Osteocyte (in vitro differentiated cells): ENCODE measurements at places on chromosomes 6 and 20. TPM values are rescaled to one million over a fixed set of nuclear protein-coding genes. Genes with fewer than 3 reads are reported as not detected.

DNA sequence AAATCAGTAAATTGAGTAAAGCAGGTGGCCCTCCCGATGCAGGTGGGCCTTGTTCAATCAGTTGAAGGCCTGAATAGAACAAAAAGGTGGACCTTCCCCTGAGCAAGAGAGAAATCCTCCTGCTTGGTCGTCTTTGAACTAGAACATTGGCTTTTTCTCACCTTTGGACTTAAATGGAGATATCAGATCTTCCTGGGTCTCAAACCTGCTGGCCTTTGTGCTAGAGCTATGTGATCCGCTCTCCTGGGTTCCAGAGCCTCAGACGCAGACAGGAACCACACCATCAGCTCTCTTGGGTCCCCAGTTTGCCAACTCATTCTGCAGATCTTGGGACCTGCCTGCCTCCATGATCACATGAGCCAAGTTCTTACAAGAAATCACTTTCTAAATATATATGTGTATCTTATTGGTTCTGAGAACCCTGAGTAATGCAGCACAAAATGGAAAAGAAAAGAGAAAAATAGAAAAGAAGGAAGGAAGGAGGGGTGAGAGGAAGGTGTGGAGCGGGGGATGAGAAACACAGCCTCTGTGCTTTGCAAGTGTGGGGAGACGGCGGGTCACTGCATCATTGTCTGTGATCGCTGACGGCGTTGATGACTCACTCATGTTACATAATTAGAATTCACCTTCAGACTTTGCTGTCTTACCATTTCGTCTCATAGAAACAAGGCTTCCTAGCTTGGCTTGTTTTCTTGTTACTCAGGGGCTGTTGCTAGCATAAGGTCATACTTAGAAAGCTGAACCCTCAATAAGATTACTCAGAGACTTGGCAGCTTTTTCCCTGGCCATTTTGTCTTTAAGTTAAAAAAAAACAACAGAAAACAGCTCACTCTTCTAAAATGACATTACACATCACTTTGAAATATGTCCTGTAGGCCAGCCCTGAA, 85.7 kb upstream of the NEDD9 start:
- no peak for DNase-seq
- H3K4me1 ChIP-seq, result peaks cover 38% of the 10 kb centered on the region
- no peaks in the 10 kb centered on the region for H3K27me3 ChIP-seq

DNA sequence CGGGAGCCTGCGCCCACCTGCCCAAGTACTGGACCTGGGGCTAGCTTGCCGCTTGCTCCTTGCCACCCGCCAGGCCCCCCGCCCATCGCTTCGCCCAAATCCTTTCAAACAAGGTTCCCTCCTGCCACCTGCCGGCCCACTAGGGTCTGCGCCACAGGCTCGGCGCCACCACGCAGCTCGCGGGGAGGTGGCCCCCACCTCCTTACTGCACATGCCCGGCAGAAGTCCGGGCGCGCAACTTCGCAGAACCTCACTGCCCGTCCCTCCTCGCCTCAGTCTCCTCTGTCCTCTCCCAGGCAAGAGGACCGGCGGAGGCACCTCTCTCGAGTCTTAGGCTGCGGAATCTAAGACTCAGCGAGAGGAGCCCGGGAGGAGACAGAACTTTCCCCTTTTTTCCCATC, 11.2 kb downstream of the GNAS-AS1 start:
- H3K4me1 ChIP-seq, result peaks cover 13% of the 10 kb centered on the region
- H3K27ac ChIP-seq, result no peak overlapping the region
- DNase-seq, result no peak
- H3K27me3 ChIP-seq, result peaks cover 58% of the 10 kb centered on the region
- H3K36me3 ChIP-seq, result peaks cover 2% of the 10 kb centered on the region
- peak overlapping the region; percentile 68 for H3K4me3 ChIP-seq

- no peaks in the 10 kb centered on the region for H3K36me3 ChIP-seq
- H3K27me3 ChIP-seq, result no peaks in the 10 kb centered on the region
- H3K4me3 ChIP-seq, result no peak overlapping the region
- H3K27ac ChIP-seq, result no peak overlapping the region
Observed at GRCh38 chr6:113585246-113585645, 271.9 kb upstream of the MARCKS start.

LATS1 gene
- 33.8 and 33.9 TPM in 2 replicates for total RNA-seq

DNA sequence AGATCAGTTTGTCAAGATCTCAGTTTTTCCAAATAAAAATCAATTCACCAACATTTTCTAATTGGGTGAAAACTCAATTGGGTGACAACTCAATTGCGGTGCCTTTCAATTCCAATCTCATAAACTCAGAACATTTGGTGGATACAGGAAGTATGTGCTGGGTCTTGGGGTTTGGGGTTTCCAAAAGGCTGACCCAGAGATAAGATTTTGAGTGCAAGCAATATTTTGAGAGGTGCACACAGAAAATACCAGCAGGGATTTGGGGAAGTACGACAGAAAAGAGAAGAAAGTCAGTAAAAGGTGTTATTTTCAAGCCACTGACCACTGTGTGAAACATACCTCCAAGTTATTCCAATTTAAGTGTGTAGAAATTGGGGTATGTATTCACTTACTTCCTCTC, 258.0 kb downstream of the PHACTR1 start:
- H3K27me3 ChIP-seq, result no peaks in the 10 kb centered on the region
- H3K4me3 ChIP-seq, result no peak overlapping the region
- no peak for DNase-seq

- no peak overlapping the region for H3K4me3 ChIP-seq
- H3K27me3 ChIP-seq, result no peaks in the 10 kb centered on the region
- peak overlapping the region; percentile 66 for H3K27ac ChIP-seq
- H3K36me3 ChIP-seq, result peaks cover 3% of the 10 kb centered on the region
- H3K4me1 ChIP-seq, result peaks cover 42% of the 10 kb centered on the region
Observed at GRCh38 chr6:50289366-50289765, 239.6 kb upstream of the DEFB112 start.

- no peaks in the 10 kb centered on the region for H3K27me3 ChIP-seq
- H3K4me3 ChIP-seq, result no peak overlapping the region
- no peak for DNase-seq
- no peak overlapping the region for H3K27ac ChIP-seq
- no peaks in the 10 kb centered on the region for H3K4me1 ChIP-seq
Observed at GRCh38 chr20:13877793-13878192, 93.0 kb downstream of the NDUFAF5 start.

DNA sequence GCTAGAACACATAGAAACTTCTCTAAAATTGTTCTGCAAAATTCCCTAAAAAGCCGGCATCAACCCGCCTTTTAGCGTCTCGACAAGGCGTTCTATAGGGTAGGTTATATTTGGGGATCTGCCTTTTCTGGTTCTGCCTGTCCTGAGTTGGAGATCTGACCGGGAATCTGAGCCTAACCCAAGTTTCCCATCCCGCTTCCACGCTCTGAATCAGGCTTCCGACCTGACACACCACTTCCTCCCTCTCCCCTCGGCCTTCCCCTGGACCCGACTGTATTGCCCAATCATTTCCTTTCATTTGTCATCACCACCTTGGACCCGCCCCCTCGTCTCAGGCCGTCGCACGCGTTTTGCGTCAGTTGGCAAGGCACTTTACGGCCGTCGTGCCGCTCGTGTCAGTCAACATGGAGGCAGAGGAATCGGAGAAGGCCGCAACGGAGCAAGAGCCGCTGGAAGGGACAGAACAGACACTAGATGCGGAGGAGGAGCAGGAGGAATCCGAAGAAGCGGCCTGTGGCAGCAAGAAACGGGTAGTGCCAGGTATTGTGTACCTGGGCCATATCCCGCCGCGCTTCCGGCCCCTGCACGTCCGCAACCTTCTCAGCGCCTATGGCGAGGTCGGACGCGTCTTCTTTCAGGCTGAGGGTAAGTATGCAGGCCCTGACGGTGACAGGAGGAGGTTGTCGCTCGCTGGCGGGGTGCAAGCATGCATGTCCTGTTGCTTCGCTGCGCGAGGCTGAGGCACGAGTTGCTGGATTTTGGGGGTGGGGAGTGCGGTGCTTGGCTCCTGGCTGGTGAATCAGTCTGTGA, at the start of gene ABT1:
Gene ABT1 (plus strand): TSS at position 375 of the 810 bp plus-strand sequence. CDS start 30 bp downstream, at position 405.
- H3K4me3 ChIP-seq, result no peak within 1 kb of the TSS
- H3K36me3 ChIP-seq, result peaks cover 17% of the 10 kb centered on the region
- H3K27me3 ChIP-seq, result peaks cover 28% of the 10 kb centered on the region
- peaks cover 17% of the 10 kb centered on the region for H3K4me1 ChIP-seq
- H3K27ac ChIP-seq, result no peak within 1 kb of the TSS

PTGIS gene
- 67.6 and 72.1 TPM in 2 replicates for total RNA-seq

DNA sequence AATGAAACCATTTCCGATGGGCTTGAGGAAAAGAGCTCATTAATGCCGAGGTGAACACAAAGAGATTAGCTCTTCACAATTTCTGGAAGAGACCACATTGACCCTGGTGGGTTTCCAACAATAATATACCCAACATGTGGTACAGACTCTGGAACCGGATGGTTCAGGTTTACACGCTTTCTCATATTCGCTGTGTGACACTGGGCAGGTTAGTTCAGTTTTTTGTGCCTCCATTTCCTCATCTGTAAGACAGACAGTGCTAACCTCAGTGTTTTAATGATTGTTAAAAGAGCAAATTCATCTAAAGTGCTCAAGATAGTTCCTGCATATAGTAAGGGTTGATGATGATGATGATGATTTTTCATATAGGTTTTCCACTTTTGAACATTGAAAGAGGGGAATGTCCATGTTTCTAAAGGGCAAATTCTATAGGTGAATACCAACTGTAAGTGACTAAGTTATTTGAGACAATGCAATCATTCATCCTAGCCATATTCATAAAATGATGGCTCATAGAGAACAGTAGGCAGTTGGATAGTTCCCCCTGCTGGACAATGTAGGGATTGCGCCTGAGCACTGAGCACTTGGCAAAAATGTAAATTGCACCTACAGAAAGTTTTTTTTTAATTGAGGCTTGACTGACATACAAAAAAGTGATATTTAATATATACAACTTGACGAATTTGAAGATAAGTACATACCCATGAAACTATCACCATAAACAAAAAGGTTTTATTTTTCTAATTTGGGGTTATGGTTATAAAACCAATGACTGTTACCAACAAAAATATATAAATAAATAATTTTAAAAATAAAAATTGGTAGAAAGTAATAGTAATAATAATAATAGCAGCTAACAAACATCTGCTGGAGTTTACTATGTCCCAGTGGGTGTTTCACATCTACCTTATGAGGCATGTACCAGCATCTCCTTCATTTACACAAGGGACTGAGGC, 2.1 kb upstream of the PERP start:
- no peak overlapping the region for H3K27ac ChIP-seq
- H3K4me3 ChIP-seq, result no peak overlapping the region
- DNase-seq, result peak; percentile 90

ZNFX1 gene
- 48.1 and 51.6 TPM in 2 replicates for total RNA-seq

DNA sequence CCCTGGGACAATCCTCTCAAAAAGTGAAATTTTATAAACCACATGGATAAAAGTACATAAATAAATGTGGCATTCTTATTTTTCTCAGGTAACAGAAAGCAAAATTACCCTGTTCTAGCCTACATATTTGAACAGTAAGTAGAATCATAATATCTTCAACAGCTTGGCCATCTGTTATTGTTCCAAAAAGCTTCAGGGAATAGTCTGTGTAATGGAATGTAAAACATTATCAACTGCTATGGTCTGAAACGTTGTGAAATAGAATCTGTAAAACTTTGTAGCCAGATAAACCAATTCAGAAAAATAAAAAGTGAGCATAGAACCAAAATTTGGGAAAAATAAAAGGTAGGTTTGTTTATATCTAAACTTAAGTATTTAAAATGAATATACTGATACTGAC, 114.7 kb downstream of the THEMIS start:
- peaks cover 18% of the 10 kb centered on the region for H3K4me1 ChIP-seq
- no peaks in the 10 kb centered on the region for H3K36me3 ChIP-seq
- H3K4me3 ChIP-seq, result no peak overlapping the region

ULBP2 gene
- 2.1 and 2.9 TPM in 2 replicates for total RNA-seq

DNA sequence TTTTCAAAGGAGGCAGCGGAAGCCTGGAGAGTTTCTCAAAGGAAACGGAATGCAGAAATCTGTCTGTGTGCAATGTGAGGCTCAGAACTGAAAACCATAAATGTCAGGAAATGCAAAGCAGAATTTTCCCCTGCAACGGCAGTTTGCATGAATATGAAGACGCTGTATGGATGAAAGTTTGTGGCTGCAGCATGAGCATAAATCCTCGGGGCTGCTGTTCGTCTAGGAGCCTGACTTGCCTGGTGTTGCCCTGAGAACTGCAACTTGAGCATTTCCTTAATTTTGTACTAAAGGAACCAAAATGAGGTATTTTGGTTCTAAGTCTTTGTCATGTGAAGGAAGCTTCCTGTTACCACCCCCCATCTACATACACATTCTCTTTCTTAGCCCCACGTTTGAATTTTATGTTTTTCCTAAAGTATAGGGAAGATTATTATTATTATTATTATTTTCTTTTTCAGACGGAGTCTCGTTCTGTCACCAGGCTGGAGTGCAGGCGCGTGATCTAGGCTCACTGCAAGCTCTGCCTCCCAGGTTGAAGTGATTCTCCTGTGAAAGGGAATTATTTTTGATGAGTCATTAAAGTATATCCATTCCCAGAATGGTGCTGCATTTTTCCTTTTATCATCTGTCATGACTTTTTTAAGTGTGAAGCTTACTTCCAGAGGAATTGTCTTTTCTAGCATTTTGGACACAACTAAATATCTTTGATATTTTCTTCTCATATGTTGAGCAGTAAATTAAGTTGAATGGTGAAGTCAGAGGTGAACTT, 33.1 kb downstream of the MTHFD1L start:
- H3K27ac ChIP-seq, result peak overlapping the region; percentile 67
- no peak overlapping the region for H3K4me3 ChIP-seq
- peaks cover 48% of the 10 kb centered on the region for H3K4me1 ChIP-seq
- H3K27me3 ChIP-seq, result no peaks in the 10 kb centered on the region
- DNase-seq, result no peak

GRCh38 chr6:41667195-41667594, 28.9 kb downstream of the MDFI start:
- no peaks in the 10 kb centered on the region for H3K36me3 ChIP-seq
- no peak overlapping the region for H3K4me3 ChIP-seq
- DNase-seq, result no peak

GRCh38 chr20:3101737-3102574, 17.4 kb upstream of the AVP start:
- no peak for DNase-seq
- peaks cover under 1% of the 10 kb centered on the region for H3K36me3 ChIP-seq
- no peak overlapping the region for H3K27ac ChIP-seq
- no peaks in the 10 kb centered on the region for H3K4me1 ChIP-seq
- no peaks in the 10 kb centered on the region for H3K27me3 ChIP-seq

GRCh38 chr6:85047818-85048217, 283.4 kb upstream of the TBX18 start:
- H3K27me3 ChIP-seq, result no peaks in the 10 kb centered on the region
- no peak overlapping the region for H3K4me3 ChIP-seq
- no peak for DNase-seq
- no peaks in the 10 kb centered on the region for H3K4me1 ChIP-seq
- H3K36me3 ChIP-seq, result no peaks in the 10 kb centered on the region
- H3K27ac ChIP-seq, result no peak overlapping the region

DNA sequence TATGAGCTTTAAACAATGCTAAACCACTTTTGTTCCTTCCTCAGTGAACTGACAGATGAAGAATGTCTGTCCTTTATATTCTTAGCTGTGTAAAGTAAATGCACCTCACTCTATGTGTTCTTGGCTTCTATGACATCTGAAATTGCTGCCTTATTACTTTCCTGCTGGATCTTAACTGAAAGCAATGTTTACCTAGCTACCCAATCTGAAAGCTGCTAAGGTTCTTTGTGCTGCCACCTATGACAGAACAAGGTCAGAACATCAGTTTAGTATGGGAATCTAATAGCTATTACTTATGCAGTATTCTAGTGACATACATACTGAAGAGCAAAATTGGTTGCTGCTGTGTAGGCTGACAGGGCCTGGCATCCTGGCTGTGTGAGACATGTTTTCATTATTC, 444.1 kb downstream of the KHDRBS2 start:
- H3K27ac ChIP-seq, result no peak overlapping the region
- H3K4me1 ChIP-seq, result no peaks in the 10 kb centered on the region
- H3K4me3 ChIP-seq, result no peak overlapping the region
- H3K36me3 ChIP-seq, result no peaks in the 10 kb centered on the region
- H3K27me3 ChIP-seq, result no peaks in the 10 kb centered on the region

- no peaks in the 10 kb centered on the region for H3K27me3 ChIP-seq
- H3K4me3 ChIP-seq, result no peak overlapping the region
- DNase-seq, result no peak
- peaks cover 23% of the 10 kb centered on the region for H3K4me1 ChIP-seq
Observed at GRCh38 chr6:144675231-144675861, 390.2 kb downstream of the UTRN start.
